ENCODE measurements at places on chromosomes 3 and 15.

DNA sequence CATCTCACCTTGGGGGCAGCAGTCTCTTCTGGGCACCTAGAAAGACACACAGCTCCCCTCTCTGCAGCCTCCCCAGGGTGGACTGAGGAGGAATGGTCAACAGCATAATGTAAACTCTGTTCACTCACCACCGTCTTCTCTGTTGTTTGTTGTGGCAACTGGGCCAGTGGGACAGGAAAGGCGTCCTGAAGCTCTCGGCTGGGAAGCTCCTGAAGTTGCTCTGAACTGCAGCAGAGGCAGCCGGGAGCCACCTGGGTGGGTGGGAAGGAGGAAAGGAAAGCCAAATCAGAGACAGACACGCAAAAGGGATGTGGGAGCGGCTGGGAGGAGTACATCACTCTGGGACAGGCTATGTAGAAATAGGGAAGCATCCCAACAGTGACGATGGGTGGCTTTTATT lies 52.7 kb downstream of the MYLK start:
- DNase-seq, result no peak

GRCh38 chr3:50464569-50464968 lies 38.9 kb downstream of the CACNA2D2 start:
- no peak for DNase-seq

DNA sequence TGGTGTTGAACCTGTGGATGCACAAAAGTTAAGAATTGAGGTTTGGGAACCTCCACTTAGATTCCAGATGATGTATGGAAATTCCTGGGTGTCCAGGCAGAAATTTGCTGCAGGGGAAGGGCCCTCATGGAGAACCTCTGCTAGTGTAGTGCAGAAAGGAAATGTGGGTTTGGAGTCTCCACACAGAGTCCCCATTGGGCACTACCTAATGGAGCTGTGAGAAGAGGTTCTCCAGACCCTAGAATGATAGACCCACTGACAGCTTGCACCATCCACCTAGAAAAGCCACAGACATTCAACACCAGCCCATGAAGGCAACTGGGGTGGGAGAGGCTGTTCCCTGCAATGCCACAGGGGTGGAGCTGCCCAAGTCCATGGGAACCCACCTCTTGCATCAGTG lies 1032.8 kb upstream of the EPHA6 start:
- DNase-seq, result no peak

- no peak for DNase-seq
These were observed 50.6 kb downstream of the DRD3 start for GRCh38 chr3:114128231-114128630.

DNA sequence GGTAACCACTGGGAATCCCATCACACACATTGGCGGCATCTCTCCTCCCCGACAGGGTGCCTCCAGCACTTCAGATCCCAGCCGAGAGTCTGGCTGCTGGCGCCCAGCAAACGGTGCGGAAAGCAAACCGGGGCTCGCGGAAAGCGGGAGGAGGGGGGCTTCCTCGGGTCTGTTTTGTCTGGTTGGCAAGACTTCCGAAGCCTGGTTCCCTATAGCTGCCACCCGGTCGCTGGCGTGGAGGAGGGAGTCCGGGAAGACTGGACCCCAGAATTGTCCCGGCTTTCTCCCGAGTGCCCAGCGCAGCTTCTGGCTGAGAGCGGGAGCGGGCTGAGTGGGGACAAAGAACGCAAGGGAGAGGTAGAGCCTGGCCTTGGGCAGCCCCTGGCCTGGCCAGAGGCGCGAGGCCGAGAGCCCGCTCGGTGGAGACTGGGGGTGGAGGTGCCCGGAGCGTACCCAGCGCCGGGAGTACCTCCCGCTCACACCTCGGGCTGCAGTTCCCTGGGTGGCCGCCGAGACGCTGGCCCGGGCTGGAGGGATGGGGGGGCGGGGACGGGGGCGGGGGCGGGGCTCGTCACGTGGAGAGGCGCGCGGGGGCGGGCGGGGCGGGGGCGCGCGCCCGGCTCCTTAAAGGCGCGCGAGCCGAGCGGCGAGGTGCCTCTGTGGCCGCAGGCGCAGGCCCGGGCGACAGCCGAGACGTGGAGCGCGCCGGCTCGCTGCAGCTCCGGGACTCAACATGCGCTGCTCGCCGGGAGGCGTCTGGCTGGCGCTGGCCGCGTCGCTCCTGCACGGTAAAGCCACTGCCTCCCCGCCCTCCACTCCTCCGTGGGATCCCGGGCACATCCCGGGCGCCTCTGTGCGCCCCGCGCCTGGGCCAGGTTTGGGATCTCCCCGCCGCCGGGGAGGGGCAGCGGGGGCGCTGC lies at the start of gene CHRNA7:
Gene CHRNA7 (plus strand): TSS at position 654 of the 920 bp plus-strand sequence. CDS start 80 bp downstream, at position 734.
- peak; percentile 90 for DNase-seq

DNA sequence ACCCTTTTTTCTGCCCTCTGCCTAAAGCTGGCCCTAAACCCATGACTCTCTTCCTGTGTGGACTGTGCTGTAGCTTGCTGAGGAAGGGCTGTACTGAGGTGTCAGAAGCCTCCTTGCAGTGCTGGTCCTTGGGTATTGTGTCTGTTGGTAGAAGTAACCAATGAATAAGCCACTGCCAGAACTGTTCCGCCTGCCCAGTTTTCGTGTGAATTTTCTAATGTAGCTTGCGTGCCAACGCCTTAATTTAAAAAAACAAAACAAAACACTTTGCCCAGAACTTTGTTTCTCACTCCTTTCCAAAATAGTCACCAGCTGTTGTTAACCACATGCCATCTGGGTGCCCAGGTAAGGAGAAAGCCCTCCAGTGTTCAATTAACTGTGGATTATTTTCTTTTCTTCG lies 101.9 kb downstream of the KLHL25 start:
- DNase-seq, result no peak

GRCh38 chr3:142963516-142964448 lies at the start of gene PAQR9:
PAQR9 (minus strand) TSS chr3:142963674; CDS start chr3:142963336, 338 bp downstream.
- peak; percentile 84 for DNase-seq

- peak; percentile 59 for DNase-seq
These were observed 128.6 kb upstream of the ADPGK start for GRCh38 chr15:72912121-72912520.

DNA sequence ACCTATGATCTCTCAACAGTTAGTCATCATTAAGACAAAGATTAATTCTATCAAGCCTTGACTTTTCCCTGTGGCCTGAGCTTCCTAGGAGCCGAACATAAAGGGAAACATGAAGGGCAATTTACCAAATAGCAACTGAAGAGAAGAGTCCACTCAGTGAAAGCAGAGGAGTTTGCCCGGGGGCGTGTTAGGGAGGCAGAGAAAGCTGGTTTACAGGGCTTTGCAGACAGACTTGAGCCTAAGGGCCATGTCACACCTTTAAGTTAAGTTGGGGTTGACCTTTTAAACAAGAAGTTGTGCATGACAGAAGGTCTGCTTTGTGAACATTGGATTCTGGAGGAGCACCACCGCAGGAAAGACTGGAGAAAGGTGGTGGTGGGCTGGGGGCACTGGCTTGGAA lies 701.8 kb upstream of the CFAP20DC start:
- no peak for DNase-seq

- no peak for DNase-seq
These were observed 17.4 kb upstream of the KLHL6 start for GRCh38 chr3:183572935-183573334.

- no peak for DNase-seq
These were observed 661.2 kb downstream of the SQOR start for GRCh38 chr15:46296002-46296401.

GRCh38 chr3:120796976-120797375 lies 54.4 kb downstream of the GTF2E1 start:
- DNase-seq, result no peak

- DNase-seq, result no peak
These were observed 84.3 kb downstream of the MTHFS start for GRCh38 chr15:79812541-79812940.

- DNase-seq, result no peak
These were observed 12.6 kb downstream of the ATP8B4 start for GRCh38 chr15:50106457-50106856.

GRCh38 chr3:140035871-140036270 lies 100.9 kb downstream of the CLSTN2 start:
- peak; percentile 60 for DNase-seq

DNA sequence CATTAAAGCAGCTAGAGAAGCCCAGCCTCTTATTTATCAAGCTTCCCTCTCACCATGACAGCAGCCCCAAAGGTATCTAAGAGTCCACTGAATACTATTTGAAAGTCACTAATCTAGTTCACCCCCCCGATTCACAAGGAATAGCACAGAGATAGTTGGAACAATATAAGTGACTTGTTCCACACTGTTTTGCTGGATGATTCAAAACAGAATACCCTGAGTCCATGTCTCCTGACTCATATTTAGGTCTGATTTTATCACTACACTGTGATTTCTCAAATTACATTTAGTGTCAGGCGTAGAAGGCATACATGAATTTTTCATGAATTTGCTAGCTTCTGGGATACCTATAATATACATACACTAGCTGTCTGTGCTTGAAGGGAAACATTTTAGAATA lies 18.7 kb upstream of the EOGT start:
- DNase-seq, result no peak

DNA sequence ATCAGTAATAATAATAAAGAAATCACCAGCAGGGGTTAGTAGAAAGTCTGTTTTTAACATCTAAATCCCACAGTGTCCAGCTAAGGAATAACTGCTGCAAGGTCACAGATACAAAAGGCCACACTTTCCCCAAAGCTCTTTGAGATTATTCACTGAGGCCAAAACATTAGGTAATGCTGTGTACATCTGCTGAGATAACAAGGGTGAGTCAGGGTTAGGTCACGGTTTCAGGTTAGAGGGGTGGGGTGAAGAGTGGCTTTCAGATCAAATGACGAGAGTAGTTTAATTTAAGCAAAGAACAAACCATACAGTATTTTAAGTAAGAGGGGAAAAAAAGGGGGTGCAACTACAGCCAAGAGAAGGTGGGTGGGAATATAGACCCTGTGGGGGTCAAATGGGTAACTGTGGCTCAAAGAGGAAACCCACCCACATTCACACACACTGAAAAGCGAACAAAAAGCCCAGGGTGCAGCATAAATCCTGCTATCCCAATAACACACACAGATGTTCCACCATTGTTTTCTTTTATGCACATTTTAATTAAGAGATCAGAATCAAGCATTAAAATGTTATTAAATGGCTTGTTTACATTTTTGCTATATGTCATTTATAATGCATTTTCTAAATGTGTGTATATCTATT lies 412.9 kb downstream of the TIGIT start:
- DNase-seq, result no peak

DNA sequence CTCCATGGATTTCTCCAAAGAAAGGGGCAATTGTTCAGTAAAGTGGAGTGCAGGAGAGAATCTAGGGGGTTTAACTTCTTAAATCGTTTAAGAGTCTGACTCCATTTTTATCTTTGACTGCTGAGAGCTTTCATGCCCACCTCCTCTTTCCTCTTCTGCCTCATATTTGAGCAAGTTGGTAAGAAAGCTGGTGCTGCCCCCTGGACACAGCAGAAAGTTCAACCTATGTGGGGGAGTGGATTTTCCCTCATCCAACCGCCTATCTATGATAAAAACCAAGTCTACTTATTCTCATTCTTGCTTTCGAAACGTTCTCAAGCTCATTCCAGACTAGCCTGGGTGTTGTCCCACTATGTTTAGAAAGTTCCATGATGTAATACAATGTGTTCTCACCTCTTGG lies 26.0 kb downstream of the HHLA2 start:
- no peak for DNase-seq
